CD8-positive, alpha-beta T cell (primary cell): ENCODE measurements at places on chromosomes 1 and 21. TPM values are rescaled to one million over a fixed set of nuclear protein-coding genes. Genes with fewer than 3 reads are reported as not detected.

GRCh38 chr1:67451356-67451755 lies 21.2 kb upstream of the SERBP1 start:
- no peak for DNase-seq

GRCh38 chr1:115233598-115233997 lies 104.5 kb downstream of the NGF start:
- DNase-seq, result no peak

- no peak for DNase-seq
Measured at GRCh38 chr1:85606414-85606800, 25.8 kb downstream of the CCN1 start.

GRCh38 chr1:15708486-15709137 lies 24.5 kb downstream of the PLEKHM2 start:
- no peak for DNase-seq

- no peak for DNase-seq
Measured at GRCh38 chr1:116725798-116726197, 28.4 kb upstream of the CD2 start.

DNA sequence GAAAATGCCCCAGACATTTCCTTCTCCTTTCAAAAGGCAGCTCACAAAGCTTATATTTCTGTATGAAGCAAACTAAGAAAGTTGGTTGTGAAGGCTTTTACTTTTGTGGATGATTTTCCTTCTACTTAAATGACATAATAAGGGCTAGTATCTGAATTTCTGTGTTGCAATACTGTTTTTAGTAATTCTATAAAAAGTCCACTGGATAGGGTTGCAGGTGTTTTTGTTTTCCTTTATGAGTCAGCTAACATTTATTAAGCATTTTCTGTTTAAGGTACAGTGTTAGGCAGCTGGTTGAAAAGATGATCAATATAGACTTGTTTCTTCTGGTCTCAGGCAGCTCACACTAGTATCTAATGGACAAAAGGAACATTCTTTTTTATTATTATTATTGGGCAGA lies 722.2 kb downstream of the RWDD3 start:
- DNase-seq, result no peak

DNA sequence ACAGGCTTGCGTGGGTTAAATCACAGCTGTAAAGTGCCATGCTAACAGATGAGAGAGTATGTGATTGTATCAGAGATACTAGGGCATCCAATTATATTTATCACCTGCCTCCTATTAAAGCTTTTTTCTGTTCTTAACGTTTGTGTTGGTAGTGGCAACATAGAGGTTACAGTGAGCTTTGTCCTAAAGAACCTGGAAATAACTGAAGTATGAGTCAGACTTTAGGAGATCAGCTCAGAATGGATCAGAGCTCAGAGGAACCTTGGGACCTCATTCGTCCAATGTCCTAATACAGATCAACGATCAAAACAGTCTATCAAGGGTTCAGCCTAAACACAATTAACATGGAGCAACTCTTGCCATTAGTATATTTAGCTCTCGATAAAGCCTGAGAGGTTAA lies 81.0 kb downstream of the RGS7 start:
- DNase-seq, result no peak

DNA sequence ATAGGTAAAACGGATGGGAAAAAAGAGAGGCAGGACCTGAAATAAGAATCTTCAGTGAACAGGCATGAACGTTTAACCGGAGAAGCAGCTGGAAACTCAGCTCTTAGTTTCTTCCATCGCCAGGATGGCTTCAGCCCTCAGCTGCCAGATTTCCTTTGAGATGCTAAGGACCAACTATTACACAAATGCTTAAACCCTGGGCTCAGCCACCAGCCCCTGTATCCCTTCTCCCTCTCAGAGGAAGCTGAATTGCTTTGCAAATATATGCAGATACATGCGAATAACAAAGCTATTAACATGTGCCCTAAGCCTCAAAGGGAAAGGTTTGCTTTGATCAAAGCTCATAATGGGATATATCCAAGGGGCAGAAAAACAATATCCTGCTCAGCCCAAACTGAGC lies 515.1 kb downstream of the OMA1 start:
- no peak for DNase-seq

- no peak for DNase-seq
Measured at GRCh38 chr1:3443807-3444206, 10.7 kb upstream of the ARHGEF16 start.

DNA sequence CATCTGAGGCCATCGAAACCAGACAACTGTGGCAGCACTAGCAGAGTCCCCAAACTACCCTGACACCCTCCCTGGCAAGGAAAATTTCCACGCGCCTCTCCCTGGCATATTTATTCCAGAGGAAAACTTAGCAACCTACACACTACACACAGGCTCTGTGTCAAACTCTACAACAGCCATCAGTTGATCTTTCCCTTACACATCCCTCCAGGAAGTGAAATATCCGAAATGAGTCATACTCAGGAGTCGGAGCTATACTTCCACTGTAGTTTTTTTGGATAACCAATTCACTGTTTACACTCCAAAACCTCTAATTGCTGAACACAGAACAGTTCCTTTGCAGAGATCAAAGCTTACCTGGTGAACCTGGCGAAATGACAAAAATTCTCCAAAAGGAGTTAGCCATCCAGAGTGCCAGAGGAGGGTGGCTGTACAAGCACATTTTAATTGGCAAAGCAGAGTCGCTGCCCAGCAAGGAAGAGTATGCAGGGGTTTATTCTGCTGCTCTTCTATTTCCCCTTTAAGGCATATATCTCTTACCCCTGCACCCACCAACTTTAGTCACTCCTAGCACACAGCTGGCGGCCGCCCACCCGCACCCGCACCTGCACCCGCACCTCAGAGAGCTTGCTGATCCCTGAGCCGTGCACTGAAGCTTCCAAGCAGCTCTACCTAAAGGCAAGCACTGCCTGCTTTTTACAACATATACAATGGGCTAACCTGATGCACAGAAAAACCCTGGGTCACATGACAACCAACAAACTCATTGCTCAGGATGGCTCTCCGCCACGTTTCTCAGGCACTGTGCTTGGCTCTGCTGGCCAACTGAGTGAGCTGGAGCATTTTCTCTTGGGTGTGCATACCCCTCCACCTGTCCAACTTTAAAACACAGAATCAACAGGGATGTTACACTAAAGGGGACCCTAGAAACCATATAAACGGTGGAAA lies 54.9 kb downstream of the CAPZB start:
- no peak for DNase-seq

DNA sequence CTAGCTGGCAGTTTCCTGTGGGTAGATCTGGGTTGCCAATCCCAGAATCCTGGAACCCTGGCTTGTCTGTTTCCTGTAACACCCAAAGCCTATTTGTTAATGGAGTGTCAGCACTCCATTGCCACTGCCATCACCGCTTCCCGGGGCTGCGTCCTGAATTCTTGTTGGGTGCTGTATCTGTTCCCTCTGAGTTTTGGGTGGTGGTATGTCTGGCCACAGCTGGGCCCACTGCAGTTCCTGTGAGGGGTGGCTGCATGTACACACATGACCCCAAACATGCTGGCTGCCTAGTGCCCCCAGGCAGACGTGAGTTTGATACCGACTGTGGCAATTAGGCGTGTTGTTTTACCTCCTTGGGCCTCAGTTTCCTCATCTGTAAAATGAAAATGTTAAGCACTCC lies 29.3 kb downstream of the NAV1 start:
- DNase-seq, result no peak

DNA sequence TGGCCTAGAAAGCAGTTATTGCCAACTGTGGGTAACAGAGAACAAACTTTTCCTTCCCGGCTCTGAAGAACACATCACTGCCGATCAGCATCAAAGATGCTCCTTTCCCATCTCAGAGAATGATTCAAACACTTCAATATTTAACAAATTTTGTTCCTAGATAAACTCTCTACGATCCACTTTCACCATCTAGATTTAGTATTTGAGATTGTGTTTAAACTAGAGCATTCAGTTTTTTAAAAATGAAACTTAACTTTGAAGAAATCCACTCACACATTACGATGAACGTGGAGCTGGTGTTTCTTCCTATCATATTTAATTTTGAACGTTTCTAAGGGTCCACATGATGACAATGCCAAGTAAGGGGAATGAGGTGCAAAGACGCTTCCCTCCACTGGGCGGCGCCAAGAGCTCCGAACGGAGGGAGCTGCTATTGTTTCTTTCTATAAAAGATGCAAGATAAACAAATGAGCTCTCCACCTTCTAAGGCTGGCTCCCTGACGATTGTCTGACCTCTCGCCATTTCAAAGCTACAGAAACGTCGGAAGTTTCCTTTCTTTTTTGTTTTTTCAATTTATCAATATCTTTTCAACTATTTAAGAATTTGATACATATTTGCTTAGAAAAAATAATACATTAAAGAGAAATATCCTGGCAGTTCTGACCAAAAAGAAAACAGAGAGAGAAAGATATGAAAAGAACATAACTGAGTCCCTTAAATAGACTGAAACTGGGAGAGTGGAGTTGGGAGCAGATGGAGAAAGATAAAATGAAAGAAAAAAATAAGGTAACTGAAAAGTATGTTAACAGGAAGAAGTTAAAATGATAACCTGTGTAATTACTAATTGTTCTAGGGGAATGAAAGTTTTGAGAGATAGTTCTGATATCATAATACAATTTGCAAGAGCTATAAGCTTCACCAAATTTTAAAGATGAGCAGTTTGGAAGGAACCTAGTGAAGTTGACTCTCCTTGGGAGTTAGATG lies 4.4 kb upstream of the BARHL2 start:
- peak; percentile 69 for DNase-seq

The SH3BGR gene
- total RNA-seq, result not detected

The CDK18 gene
- 4.3 TPM for total RNA-seq

The GPA33 gene
- total RNA-seq, result 2.0 TPM

The KPRP gene
- total RNA-seq, result not detected

The UBE2U gene
- not detected for total RNA-seq

The MGST3 gene
- 13.8 TPM for total RNA-seq
